ENCODE measurements at places on chromosomes 4 and X. TPM values are rescaled to one million over a fixed set of nuclear protein-coding genes. Genes with fewer than 3 reads are reported as not detected.

DNA sequence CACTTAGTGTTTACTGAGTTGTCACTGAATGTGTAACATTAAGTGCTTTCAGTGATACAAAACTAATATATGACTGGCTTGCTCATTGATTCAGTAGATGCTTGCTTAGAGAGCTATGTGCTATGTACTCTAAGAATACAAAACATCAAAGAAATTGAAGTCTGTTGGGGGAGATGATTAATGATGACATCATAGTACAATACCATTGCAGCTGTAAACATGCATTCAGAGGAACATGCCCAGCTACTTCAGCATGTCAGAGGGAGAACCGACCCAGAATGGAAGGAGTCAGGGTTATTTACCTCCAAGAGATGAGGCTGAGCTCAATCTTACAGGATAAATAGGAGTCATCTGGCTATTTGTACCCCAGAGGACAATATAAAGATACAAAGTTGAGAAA is 290.8 kb downstream of the TENM3 start:
- no peak for DNase-seq

The GABRB1 gene
- not detected for polyA plus RNA-seq

DNA sequence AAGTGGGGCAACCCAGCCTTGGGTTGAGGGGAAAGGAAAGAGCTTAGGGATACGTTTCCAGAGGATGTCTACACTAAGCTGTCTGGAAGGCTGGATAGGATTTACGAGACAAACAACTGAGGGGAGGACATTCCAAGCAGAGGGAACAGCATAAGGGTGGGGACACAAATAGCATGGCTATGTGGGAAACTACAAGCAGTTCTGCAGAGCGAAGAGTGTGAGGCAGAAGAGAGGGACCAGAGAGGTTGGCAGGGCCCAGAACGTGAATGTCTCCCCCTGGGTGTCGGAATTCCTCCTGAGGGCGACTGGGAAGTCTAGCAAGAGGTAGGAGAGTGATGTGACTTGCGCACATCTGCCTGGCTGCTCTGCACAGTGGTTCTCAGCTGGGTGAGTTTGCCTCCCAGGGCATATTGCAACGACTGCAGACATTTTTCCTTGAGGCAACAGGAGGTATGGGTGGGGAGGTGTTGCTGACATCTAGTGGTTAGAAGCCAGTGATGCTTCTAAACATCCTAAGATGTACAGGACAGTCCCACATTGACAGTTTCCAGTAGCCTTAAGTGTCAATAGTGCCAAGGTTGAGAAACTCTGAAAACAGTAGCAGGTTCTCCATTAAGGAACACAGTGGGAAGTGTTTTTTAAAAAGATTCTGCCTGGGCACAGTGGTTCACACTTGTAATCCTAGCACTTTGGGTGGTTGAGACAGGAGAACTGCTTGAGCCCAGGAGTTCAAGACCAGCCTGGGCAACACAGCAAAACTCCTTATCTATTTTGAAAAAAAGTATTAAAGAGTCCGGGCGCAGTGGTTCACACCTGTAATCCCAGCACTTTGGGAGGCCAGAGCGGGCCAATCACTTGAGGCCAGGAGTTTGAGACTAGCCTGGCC is 9.2 kb downstream of the NDUFA1 start:
- DNase-seq, result peak; percentile 19

DNA sequence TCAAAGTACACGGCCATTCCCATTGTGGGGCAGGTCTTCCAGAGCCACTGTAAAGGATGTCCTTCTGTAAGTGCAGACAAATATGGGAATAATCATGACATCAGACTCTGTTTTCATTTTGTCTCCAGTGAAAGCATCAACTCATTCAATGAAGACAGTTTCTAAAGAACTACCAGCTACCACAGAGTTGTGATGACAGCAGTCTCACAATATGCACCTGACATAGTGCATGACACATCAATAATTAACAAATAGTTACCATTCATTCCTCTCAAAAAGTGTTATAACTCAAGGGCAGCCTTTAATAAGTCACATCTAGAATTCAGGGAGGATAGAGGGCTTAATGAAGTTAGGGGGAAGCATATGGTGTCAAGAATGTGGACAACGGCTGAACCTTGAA is 20.2 kb downstream of the MTTP start:
- no peak for DNase-seq

The HSD17B13 gene
- polyA plus RNA-seq, result 0.36 TPM

GRCh38 chr4:55258152-55258865 is 87.7 kb upstream of the SRD5A3 start:
- no peak for DNase-seq

The TKTL2 gene
- not detected for polyA plus RNA-seq

The PHKA1 gene
- polyA plus RNA-seq, result not detected

DNA sequence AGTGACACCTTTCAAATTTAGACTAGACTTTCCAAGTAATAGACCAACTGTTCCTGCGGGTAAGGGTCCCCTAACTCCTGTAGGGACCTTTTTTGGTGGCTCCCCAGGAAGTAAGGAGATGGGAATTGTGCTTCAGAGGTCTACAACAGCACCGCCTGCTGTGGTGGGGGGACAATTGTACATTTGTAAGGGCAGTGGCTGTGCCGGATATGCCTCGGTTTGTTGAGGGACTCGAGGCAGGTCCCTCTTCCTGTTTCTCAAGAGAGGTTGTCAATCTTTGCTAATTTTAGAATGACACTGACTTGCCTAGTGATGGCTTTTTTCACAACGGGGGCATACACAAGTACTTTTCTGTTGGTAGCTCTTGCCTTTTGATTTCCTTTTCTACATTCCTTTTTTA is 15.5 kb upstream of the HSD17B11 start:
- no peak for DNase-seq

The FATE1 gene
- 1.5 TPM for polyA plus RNA-seq

GRCh38 chr4:119653990-119654389 is 25.4 kb upstream of the PDE5A start:
- no peak for DNase-seq

The F9 gene
- 0.36 TPM for polyA plus RNA-seq

GRCh38 chr4:3469386-3470243 is 6.5 kb downstream of the DOK7 start:
- DNase-seq, result no peak

- DNase-seq, result peak; percentile 63
These were observed 84.2 kb downstream of the BCOR start for GRCh38 chrX:40013266-40014195.

The PABPC1L2B gene
- not detected for polyA plus RNA-seq

GRCh38 chrX:19792412-19792811 is 95.0 kb downstream of the SH3KBP1 start:
- no peak for DNase-seq

All from muscle of arm (tissue), 14 donors.